Activated CD4-positive, alpha-beta T cell treated with anti-CD3 and anti-CD28 coated beads for 4 hours (primary cell): ENCODE measurements at places on chromosomes 7 and 10.

- no peak for DNase-seq
These were observed 116.0 kb downstream of the PTPN20 start for GRCh38 chr10:47027108-47027783.

DNA sequence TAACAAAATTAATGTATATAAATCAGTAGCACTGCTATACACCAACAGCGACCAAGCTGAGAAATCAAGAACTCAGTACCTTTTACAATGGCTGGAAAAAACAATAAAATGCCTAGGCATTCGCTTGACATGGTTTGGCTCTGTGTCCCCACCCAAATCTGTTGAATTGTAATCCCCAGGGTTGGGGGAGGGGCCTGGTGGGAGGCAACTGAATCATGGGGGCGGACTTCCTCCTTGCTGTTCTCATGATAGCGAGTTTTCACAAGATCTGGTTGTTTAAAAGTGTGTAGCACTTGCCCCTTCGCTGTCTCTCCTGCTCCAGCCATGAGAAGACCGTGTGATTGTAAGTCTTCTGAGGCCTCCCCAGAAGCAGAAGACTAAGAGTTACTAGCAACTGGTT is 8.6 kb downstream of the ZNF786 start:
- DNase-seq, result no peak

GRCh38 chr7:157715071-157715937 is 378.5 kb downstream of the DNAJB6 start:
- DNase-seq, result no peak

- DNase-seq, result no peak
These were observed 598 bp downstream of the VIPR2 start for GRCh38 chr7:159143780-159144757.

GRCh38 chr10:69318106-69318866 is 40.0 kb downstream of the HK1 start:
- peak; percentile 90 for DNase-seq

- DNase-seq, result no peak
These were observed 1512.8 kb downstream of the REEP3 start for GRCh38 chr10:65033957-65034356.

GRCh38 chr7:142376356-142376997 is 118.6 kb upstream of the PRSS58 start:
- no peak for DNase-seq

DNA sequence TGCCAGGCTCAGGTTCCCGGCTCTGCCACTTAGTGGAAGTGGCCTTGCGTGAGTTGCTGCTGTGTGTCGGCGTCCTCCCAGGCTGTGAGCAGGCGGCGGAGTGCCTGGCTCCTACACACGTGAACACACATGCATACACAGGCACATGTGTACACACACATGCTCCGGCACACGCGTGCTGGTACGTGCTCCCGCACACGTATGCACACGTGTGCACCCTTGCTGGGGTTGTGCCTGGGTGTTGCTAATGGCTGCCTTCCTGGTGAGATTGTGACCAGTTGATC is 107.6 kb downstream of the INPP5A start:
- DNase-seq, result no peak

- DNase-seq, result no peak
These were observed 223.1 kb upstream of the KLF14 start for GRCh38 chr7:130957137-130957513.

DNA sequence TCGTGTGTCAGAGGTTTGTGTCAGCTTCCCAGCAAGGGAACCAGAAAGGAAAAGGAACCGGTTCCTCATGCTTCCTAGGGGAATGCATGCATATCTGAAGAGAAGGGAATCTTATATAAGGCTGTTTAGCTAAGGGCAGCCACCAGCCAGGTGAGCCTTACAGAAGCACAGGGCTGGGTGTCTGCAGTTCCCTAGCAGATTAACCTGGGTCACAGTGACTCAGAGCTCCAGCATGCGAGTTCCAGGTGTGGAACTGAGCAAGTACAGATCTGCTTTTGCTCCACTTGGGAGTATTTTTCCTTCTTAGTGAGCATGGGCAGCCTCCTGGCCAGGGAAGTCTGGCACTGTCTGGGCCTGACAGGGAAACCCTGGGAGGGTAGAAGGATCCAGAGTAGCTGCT is 957 bp upstream of the ANKRD2 start:
- no peak for DNase-seq

DNA sequence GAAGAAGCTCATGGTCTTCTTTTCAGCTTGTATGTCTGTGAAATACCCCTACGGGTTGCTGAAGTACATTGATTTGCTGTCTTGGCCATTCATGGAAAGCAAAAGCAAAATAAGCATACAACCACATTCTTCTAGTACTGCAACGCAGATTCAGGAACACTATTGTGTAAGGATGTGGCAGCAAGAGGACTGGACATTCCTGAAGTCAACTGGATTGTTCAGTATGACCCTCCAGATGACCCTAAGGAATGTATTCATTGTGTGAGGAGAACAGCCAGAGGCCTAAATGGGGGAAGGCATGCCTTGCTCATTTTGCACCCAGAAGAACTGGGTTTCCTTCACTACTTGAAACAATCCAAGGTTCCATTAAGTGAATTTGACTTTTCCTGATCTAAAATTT is 133.4 kb upstream of the ANKRD1 start:
- DNase-seq, result no peak

DNA sequence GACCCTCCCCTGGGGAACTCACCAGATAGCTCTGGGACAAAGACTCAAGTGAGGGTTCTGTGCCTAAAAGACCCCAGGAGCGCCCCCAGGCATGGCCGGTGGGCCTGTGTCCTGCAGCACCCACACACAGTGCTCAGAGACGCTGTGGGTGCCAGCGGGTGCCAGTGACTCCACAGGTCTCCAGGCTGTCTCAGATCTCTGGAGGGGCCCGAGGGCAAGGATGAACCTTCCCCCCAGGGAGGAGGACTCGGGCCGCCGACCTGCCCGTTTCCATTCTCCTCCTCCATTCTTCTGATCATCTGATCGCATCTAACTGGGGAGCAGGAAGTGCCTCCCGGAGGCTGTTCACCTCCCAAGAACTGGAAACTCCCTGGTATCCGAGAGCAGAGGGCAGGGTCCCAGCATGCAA is 980 bp downstream of the ADAM8 start:
- DNase-seq, result peak; percentile 42

- no peak for DNase-seq
These were observed 22.4 kb upstream of the PWWP2B start for GRCh38 chr10:132374612-132375011.

GRCh38 chr7:130423501-130424037 is 17.2 kb downstream of the CEP41 start:
- no peak for DNase-seq

- no peak for DNase-seq
These were observed 656.0 kb downstream of the CNTNAP2 start for GRCh38 chr7:146772601-146773000.

DNA sequence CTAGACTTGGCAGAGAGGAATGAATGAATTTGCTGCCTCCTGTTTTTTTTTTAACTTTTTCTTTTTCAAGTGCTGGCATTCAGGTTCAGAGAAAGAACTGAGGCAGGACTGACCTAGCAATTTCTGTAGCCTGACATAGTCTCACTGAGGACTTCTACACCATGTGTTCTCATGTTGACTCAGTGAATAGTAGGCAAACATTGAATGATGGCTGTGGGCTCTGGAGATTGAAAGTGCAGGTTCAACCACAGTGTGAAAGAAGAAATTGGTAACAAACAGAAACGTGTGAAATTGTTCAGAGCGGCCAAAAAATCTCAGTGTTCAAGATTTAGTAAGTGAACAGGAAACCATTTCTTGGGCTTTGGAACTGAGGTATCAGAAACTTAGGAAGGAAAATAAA is 322.4 kb upstream of the GHITM start:
- no peak for DNase-seq

DNA sequence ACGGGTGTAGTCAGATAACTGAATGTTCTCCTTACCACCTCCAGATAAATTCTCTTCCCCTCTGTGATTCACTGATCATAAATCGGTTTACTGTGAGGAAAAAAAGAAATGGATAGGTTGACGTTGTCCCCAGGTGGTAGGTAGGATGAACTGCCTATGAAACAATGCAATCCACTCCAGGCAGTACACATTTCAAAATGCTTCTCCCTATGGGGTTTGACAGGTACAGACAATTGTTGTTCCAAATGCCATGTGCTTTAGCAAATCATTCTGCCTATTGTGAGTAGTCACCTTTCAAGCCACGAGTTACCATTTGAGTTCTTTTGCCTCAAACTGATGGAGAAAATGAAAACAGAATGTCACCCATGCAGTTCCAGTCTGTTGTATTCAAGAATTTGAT is 21.8 kb downstream of the VIM start:
- no peak for DNase-seq

DNA sequence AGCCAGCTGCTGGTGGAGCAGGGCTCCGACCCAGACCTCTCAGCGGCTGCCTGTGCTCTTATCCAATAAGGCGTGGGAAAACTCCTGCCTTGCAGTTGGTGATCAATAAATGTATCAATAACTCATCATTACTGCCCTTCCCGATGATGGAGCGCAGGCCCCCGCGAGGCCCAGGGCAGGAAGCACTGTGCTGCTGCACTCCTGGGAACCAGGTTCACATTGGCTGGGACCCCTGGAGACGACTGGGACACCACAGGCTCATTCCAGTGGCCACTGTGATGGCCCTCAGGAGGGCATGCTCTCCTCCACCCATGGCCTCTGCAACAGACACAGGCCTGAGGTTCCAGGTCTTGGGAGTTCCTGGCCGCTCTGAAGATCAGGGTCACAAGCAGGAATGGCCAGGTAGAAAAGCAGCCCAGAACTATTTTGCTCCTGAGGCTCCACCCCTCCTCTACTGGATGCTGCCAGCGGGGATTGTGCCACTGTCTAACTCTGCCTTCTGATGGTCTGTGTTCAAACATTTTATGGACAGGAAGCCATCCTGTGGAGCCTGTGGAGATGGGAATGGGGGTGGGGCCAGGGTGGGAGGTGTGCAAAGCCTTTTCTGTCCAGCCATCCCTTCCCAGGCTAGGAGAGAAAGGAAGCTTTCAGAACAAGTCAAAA is 287.4 kb upstream of the ZMIZ1 start:
- no peak for DNase-seq

GRCh38 chr10:93193906-93194305 is 120.2 kb downstream of the CYP26A1 start:
- DNase-seq, result no peak

- DNase-seq, result no peak
These were observed 650 bp upstream of the ZFAND2A start for GRCh38 chr7:1160670-1161021.

DNA sequence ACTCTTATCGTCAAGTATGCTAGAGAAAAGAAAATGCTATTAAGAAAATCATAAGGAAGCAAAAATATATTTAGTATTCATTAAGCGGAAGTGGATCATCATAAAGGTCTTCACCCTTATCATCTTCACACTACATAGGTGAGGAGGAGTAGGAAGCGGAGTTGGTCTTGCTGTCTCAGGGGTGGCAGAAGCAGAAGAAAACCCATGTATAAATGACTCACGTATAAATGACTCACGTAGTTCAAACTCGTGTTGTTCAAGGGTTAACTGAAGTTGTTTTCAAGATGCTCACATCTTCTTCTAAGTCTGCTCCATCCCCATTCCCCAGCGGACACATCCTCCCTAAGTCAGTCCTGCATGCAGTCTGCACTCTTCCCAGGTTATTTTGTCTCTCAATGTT is 72.4 kb downstream of the SFMBT2 start:
- no peak for DNase-seq

DNA sequence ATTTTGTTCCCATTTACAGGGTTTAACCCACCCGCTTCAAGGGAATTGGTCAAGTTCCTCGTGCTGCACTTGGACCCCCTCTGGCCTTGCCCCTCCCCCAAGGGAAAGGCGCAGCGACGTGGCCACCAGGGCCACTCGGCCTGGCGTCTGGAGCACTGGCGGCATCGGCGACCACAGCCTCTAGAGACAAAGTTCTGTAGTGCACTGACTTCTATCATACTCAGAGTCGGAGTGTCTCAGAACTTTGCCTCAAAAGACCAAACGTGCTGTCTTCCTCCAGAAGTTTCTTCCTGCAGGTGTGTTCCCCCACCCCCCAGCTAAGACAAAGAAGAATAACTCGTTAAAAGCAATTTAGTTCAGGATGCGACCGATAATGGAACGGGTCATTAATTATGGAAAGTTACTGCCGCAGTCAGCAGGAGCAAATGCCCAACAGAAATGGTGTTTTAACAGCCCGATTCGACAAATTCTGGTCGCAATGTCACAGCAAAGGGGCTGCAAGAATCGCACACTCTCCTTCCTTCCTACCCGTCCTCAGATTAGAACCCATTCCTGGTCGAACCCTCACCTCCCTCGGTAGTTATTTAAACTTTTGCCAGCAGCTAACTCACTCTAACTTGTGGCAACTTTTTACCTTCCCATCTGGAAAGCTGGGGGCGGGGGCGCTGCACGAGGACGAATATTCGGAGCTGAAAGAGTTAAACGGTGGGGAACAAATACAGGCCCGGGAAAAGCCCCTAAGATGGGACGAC is 202.1 kb upstream of the NFE2L3 start:
- no peak for DNase-seq

- no peak for DNase-seq
These were observed 45.6 kb downstream of the ZNF277 start for GRCh38 chr7:112252141-112252540.

DNA sequence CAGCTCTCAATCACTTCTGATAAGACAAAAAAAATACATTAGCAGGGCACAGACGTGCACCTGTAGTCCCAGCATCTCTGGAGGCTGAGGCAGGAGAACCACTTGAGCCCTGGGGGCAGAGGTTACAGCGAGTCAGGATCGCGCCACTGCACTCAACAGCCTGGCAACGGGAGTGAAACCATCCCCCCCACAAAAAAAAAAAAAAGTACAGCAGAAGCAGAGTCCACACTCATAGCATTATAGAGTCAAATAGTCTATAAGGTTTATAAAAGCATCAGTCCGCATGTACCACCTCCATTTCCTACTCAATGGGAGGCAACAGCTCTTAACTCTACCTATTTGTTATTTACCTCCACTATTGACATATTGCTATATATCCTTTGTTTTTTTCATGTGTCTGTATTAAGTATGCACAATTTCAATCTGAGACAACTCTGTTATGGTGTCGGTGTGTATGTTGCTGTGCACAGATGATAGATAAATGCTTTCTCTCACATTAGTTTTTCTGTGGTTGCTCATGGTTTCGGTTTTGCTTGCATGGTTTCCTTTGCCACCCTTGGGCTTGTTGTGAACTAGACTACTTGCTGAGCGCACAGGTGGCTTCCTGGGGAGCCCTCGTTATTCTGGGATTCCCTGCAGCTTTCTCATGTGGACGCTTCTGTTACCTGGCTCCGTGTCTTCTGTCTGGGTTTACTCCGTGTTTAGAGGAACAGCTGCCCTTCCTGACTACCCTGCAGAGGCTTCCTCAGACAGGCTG is 40.4 kb downstream of the PROSER2 start:
- DNase-seq, result peak; percentile 39

GRCh38 chr7:138848056-138848980 is 50.3 kb upstream of the ATP6V0A4 start:
- no peak for DNase-seq

DNA sequence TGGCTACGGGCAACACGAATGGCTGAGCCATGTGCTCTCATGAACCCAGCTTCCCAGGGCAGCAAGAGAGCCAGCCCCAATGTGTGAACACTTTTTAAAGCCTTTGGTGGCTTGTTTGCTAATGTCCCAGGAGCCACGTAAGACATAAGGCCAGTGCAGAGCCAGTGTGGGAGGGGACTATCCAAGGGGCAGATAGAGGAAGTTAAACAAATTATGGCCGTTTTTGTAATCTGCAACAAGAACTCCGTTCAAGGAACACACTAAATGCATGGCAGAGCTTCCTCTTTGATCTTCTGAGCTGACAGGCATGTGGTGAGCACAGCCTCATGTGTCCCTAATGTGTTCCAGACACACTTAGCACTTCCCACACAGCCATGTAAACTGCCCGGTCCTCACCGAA is 133.3 kb downstream of the TEX36 start:
- DNase-seq, result no peak
